ENCODE measurements at places on chromosomes 1 and 21.

DNA sequence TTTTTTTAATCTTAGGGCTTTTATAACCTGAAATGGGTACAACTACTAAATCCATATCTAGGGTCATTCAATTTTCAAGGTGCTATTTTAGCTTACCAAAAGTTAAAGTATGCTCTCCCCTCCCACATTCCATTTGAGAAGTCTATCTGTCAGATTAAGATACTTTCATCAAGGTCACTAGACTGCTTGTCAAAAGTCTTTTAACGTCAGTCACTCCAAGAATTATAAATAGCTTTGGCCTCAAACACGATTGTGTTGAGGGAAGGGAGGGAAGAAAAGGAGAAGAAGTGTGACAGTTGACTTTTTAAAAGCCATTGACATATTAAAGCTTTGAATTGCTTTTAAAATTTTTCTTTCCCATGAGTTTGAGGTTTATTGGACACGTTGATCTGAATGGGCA is 175.8 kb downstream of the PTGER3 start:
- no peak for DNase-seq

GRCh38 chr1:40897513-40897912 is 35.4 kb upstream of the CITED4 start:
- no peak for DNase-seq

GRCh38 chr1:26721669-26722355 is 26.0 kb downstream of the ARID1A start:
- DNase-seq: no peak

DNA sequence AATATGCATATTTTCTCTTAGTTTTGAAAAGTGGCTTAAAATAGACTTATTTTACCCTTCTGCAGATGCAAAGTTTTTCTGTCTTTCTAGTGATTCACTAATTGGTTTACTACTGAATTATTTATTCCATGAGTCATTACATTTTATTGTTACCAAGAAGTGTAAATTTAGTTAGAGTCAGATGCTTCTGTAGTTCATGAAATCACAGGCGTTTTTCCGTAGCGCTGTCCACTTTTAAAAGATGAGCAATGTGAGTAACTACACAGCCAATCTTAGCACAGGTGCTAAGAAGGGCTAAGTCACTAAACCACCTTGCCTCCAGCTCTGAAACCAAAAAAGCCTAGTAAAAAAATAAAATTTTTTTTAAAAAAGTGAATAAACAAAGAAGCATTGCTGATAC is 24.7 kb downstream of the RGS13 start:
- no peak for DNase-seq

DNA sequence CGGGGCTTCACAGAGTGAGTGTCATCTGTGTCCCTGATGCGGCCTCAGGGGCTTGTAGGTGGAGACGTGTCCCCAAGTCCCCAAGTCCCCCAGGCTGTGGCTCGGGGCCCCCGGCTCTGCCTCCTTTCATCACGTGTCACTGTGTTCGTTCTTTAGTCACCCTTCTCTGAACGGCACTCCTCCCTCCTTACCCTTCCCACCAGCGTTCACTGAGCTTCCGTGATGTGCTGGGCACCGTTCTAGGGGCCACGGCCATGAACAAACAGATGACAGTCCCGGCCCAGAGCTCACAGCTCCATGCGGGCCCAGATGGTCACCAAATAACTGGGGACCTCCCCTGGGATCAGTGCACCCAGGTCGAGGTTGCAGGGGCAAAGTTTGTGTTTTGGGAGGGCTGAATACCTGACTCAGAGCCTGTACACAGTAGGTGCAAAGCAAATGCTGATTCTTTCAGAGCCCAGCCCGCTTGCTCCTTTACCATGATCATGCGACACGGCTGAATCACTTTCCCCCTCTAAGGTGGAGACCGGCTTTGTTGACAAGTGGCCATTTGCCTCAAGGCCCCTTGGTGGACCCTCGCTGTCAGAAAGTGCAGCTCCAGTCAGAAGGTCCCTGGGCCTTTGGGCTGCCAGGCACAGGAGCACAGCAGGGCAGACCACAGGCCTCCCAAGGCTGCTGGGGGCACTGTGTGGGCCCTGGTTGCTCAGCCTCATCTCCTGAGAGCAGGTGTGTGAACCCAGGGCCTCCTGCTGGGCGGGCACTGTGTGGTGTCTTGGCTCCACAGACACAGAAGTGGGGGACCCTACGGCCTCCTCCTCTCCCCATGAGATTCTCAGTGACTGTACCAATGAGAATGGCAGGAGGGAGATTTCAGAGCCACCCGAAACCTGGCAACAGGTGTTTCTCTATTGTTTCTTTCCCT is 592.5 kb downstream of the PTPRU start:
- no peak for DNase-seq

GRCh38 chr1:61004262-61005003 is 77.9 kb upstream of the NFIA start:
- DNase-seq: no peak

DNA sequence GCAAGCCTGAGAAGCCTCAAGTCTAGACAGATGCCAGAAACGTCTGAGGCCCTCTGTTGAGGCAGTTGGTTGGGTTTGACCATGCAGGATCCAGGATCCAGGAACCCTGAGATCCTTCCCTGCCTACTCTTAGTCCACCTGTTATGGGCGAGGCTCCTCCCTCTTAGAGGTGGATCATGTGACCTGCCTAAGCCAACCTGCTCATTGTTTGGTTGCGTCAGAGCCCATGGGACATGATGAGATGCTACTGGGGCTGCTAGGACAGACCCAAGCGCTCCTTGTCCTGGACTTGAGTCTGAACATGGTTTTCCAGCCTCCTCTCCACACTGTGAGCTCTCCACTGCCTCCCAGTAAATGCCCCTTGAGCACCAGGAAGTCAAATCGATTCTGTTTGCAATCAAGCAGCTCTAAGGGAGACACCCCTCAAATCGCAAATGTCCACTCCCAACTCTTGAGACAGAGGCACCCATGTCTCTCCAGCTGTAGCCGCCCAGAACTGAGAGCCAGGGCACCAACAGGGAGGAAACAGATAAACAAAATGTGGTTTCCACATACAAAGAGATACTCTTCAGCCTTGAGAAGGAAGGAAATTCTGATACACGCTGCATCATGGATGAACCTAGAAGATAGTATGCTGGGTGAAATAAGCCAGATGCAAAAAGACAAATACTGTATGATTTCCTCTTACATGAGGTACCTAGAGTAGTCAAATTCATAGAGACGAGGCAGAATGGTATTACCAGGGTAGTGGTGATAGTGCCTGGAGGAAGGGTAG is 31.7 kb upstream of the WNT4 start:
- no peak for DNase-seq

- no peak for DNase-seq
Observed at GRCh38 chr1:201324821-201325677, 41.7 kb downstream of the PKP1 start.

- DNase-seq: no peak
Observed at GRCh38 chr1:175297291-175297690, 104.7 kb upstream of the KIAA0040 start.

- DNase-seq: no peak
Observed at GRCh38 chr1:99659755-99660210, 13.9 kb downstream of the PALMD start.

All from activated naive CD8-positive, alpha-beta T cell treated with anti-CD3 and anti-CD28 coated beads, Interleukin-2, amount 50 U/mL, for 16 hours (primary cell).